ENCODE measurements at places on chromosomes 13 and 19. TPM values are rescaled to one million over a fixed set of nuclear protein-coding genes. Genes with fewer than 3 reads are reported as not detected.

The TMEM190 gene
- total RNA-seq = not detected

The ZNF442 gene
- total RNA-seq = 7.1 TPM

The COG6 gene
- total RNA-seq = 54.7 TPM

The GPATCH1 gene
- 10.3 TPM for total RNA-seq

The ZNF83 gene
- 77.8 TPM for total RNA-seq

The F2RL3 gene
- 0.09 TPM for total RNA-seq

The ACP5 gene
- total RNA-seq = 0.91 TPM

The ZNF416 gene
- 9.6 TPM for total RNA-seq

The KLK2 gene
- total RNA-seq = 0.09 TPM

Data from cerebellum (tissue), 4 donors.